ENCODE measurements at places on chromosomes 5 and 9. TPM values are rescaled to one million over a fixed set of nuclear protein-coding genes. Genes with fewer than 3 reads are reported as not detected.

- DNase-seq = no peak
These were observed 32.9 kb upstream of the GPR151 start for GRCh38 chr5:146548781-146549449.

- DNase-seq = no peak
These were observed 60.0 kb downstream of the POU5F2 start for GRCh38 chr5:93681432-93681831.

GRCh38 chr5:10934783-10935355 is 173.8 kb upstream of the DAP start:
- DNase-seq = no peak

Gene PCDHGA7
- 0.86 TPM for total RNA-seq
